ENCODE measurements at places on chromosomes 5 and 9.
A peak's percentile ranks its signal among the peaks of the same experiment; 100 is the strongest.

- DNase-seq: no peak
Measured at GRCh38 chr5:132488590-132488989, 2.0 kb downstream of the IRF1 start.

DNA sequence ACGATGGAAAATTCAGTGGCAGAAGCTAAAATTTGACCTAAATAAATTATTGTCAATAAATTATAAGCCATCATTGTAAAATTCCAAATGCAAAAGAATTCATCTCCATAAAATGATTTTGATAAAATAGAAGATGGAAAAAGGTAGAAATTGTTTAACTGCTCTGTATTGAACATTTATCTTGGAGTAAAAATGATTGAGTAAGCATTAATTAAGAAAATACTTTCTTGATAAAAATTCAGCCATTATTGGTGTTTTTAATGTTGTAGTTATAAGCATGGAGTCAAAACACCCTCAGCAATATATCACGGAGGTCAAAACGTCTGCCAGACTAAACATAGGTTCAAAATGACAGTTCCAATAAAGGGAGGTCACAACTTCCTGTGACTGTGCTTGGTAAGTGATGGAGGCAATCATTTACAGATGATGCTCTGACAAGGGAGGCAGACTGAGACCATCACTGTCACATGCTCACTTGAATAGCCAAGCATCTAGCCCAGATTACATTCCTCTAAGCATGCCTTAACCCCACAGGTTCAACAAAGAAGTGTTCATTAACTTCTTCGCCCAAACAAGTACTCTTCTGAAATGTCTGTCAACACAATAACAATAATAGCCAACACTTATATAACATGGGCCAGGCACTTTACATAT, 69.5 kb downstream of the SH3TC2 start:
- no peak for DNase-seq

DNA sequence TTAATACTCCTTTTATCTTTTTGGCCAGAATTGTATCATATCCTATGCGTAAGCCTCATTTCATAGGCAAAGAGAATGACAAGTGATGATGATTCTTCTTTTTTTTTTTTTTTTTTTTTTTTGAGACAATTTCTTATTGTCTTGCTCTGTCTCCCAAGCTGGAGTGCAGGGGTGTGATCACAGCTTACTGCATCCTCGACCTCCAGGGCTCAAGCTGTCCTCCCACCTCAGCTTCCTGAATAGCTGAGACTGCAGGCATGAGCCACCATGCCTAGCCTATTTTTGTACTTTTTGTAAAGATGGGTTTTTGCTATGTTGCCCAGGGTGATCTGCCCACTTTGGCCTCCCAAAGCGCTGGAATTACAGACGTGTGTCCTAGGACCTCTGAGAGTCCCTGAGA, 41.9 kb upstream of the C5orf24 start:
- no peak for DNase-seq

GRCh38 chr9:79858508-79858907, 286.7 kb downstream of the TLE4 start:
- no peak for DNase-seq

- no peak for DNase-seq
Measured at GRCh38 chr5:80151890-80152289, 104.0 kb downstream of the SERINC5 start.

- DNase-seq: peak; percentile 55
Measured at GRCh38 chr5:69024241-69024651, 69.6 kb upstream of the SLC30A5 start.

- DNase-seq: no peak
Measured at GRCh38 chr5:112203229-112203628, 215.8 kb downstream of the EPB41L4A start.

GRCh38 chr9:21770871-21771560, 31.4 kb upstream of the MTAP start:
- DNase-seq: no peak

GRCh38 chr5:134824681-134825080, 21.1 kb upstream of the C5orf24 start:
- no peak for DNase-seq

DNA sequence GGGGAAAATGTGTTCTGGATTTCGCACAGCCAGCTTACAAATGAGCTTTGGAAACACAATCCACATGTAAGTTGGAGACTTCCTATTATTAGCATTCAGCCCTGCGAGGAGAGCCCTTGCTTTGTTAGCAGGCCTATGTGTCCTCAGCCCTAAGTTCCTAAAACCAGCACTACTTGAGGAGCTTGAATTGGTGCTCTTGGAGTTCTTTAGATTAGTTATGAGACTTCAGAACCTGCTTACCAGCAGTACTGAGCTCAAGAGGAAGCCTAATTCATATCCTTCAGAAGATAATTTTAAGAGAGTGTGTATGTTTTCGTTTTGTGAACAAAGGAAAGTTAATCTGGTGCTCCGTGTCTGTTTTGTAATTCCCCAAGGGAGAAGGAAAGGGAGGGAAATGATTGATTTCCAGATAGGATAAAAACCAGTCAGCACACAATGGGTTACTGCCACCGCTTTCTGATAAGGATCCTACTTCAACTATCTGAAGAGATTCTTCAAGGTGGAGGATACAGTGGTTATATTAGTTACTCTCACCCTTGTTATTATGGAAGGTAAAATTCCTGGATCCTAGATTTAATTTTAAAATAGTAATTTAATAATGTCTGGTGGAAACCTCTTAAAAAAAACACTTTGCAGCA, 35.2 kb downstream of the PIK3R1 start:
- DNase-seq: no peak

- DNase-seq: no peak
Measured at GRCh38 chr5:67880876-67881275, 334.7 kb upstream of the PIK3R1 start.

- DNase-seq: no peak
Measured at GRCh38 chr5:143716881-143717280, 95.1 kb upstream of the HMHB1 start.

DNA sequence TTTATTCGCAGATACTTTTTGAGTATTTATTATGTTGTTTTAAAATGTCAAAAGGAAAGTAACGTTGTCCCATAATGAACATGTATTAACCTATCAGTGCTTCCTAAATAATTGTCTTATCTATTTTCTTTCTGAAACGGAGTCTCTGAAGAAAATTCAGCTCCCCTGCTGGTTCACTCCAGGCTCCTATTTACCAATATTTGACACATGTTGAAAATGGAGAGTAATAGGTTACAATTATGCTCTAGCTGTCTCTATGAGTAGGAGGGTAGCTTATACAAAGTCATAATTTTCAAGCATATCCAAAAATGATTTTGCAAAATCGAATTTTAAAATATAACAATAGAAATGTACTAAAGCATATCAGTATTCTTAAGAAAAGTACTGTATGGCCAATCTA, 844.1 kb downstream of the CDH18 start:
- no peak for DNase-seq

GRCh38 chr5:138937392-138938387, 62.6 kb upstream of the LRRTM2 start:
- no peak for DNase-seq

DNA sequence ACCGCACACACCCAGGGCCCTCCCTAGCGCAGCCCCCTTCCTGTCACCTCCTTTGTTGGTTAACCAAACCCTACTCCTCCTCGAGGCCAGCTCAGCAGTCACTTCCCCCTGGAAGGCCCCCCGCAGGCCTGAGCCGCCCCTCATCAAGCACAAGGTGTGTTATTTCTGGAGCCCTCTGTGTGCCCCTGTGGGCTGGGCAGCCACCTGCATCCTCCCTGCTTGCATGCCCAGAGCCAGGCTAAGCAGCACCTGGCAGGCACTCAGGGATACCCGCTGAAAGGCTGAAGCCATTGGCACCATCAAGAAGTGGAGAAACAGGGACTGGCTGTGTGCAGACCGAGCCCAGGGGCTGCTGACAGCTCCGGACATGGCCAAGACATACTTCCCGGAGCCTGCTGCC, 121.8 kb downstream of the ZNF354C start:
- DNase-seq: no peak

DNA sequence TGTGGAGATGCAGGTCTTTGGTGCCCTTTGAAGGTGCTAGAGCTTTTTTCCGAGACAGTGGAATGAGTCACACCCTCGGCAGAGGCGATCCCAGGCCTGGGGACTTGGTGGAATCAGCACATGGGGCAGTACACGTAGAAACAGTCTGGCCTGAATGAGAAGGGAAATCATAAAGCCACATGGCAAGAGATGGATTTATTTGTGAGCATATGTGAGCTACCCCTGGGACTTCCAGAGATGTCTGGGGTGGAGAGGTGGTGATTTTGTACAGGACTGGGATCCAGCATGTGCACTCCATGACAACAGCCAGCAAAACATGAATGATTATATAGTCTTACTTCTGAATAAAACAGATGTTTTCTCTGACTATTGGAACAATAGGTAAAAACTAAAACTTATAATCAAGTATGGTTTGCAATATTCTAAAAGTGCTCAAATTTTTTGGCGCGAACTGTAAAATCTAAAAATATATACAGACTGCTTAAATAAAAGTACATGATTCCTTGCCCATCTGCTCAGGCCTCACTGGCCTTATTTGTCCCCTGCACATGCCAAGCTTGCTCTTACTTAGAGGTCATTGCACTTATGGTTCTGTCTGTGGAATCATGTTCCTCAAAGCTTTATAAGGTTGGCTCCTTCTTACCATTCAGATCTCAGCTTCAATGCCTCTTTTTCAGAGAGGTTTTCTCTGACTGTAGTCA, 54.7 kb upstream of the SMARCA2 start:
- no peak for DNase-seq

DNA sequence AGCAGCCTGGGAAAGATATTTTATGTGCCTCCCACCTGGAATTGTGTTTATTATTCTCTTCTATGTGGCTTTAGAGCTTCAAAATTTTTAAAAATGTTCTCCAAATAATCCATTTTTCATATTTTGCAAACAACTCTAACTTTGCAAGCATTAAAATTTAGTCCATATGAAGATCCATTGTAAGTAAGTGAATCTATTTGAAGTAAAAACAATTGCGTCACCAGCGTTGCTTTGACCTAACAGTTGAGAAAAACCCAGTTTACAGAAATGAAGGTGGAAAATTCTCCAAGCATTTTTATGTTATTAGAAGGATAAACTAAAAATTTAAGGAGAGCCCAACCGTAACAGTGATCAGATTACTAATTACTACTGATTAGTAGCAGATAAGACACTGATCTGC, 38.9 kb upstream of the TLX3 start:
- DNase-seq: no peak

- no peak for DNase-seq
Measured at GRCh38 chr9:115649991-115650472, 503.6 kb upstream of the PAPPA start.

DNA sequence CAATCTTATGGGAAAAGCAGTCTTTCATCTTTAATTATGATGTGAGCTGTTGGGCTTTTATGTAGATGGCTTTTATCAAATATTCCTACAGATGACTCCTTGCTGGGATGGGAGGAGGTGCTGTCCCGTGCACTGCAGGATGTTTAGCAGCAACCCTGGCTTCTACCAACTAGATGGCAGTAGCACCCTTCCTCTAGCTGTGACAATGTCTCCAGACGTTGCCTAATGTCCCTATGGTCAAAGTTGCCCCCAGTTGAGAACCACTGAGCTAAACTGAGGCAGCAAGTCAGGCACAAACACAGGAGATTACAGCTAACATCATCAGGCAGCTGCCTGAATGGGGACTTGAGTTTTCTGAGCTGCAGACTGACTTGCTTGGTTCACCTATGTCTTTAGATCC, 401.9 kb upstream of the PDE4D start:
- DNase-seq: no peak

GRCh38 chr9:113520109-113520642, 56.6 kb downstream of the RGS3 start:
- DNase-seq: no peak

GRCh38 chr5:180950291-180950949, 38.2 kb upstream of the BTNL3 start:
- DNase-seq: no peak

- DNase-seq: no peak
Measured at GRCh38 chr5:116881921-116882531, 307.4 kb upstream of the SEMA6A start.

DNA sequence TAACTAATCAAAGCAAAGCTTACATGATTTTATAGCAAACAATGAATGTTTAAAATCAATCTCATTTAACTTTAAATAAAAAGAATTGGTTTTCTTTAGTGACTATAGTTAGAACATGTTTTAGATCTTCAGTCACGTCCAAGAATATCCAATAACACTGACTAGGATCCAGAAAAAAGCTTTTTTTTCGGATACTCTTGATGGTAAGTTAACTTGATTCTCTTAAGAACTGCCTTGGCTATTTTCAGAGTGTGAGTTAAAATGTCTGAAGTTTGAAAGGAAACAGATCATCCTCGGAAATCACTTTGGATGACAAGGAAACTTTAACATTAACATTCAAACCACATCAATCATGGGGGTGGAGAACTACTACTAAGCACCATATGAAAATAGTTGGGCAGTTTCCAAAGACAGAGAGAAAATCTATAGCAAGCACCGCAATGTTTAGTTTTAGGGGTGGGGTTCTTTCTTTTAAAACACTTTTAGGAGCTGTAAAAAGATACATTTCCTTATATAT, 83.7 kb upstream of the SLC27A6 start:
- DNase-seq: no peak

GRCh38 chr5:33300209-33300742, 140.5 kb upstream of the TARS1 start:
- DNase-seq: no peak

DNA sequence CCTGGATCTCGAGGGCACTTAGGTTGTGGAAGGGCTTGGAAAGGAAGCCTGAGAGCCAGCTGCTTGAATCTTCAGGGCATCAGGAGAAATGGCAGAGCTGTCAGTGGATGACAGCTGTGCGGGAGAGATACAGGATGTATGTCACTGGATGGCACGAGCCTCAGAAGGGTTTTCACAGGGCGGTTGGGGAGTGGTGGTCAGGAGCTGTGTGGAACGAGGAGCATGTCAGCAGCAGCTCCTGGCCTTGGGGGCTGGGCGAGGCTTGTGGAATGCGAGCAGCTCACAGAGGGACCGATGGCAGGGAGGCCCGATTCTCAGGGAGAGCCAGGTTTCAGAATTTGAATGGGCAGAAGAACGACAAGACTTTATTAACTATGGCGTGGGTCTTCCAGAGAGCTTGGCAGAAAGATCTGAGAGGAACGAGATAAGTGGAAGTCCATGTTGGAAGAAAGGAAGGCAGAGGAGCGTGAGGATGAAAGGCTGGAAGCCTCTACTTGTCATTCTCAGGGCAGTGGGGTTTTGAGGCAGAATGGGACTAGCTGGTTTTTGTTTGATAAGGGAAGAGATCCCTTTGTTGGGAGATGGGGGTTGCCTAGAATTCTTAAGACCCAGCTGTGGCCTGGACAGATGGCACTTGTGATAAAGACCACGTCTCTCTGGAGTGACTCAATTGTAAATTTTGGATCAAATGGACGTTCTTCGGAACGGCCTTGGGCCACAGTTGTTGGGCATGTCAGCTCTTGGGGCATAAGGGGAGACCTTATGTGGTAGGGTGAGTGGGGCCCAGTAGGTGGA, 60.3 kb downstream of the SNX30 start:
- DNase-seq: no peak

- DNase-seq: no peak
Measured at GRCh38 chr9:126794441-126794840, 10.4 kb upstream of the ZBTB43 start.

GRCh38 chr5:16759147-16759773, 142.5 kb upstream of the RETREG1 start:
- no peak for DNase-seq

GRCh38 chr5:111901296-111901695, 144.3 kb upstream of the NREP start:
- DNase-seq: no peak

GRCh38 chr9:33332011-33332410, 41.7 kb downstream of the NFX1 start:
- no peak for DNase-seq

All from PC-9 (cell line).